Activated effector memory CD4-positive, alpha-beta T cell treated with anti-CD3 and anti-CD28 coated beads, Interleukin-2, amount 50 U/mL, for 16 hours (primary cell): ENCODE measurements at places on chromosomes 1 and 21.

DNA sequence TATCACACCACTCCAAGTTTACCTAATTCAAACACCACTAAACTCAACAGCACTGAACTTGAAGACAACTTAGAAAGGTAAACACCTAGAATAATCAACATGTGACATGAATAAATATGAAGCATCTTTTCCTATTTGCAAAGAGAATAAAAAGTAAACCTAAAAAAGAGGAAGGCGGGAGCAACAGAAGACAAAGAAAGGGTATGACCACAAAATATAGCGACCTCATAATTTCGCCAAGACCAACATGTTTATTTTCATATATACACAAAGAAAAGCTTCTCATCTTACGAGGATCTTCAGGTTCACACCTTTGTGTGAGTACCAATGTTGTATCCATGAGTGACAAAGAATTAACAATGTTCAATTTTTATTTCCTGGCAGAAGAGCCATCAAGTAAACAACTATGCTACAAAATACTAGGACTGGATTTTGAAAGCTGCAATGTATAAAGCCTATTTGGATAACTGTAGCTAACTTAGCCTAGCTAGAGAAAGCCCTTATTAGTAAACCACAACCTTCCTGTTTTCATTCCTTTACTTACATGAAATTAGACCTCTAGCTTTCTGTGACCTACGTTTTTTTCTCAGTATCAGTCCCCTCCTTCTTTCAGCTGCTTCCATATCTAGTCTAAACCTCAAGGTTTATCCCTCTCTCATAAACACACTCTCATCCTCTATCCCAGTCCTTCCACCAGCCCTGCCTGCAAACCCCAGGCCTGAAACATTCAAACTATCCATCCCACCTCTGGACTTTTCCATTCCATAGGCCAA is 21.3 kb upstream of the PHTF1 start:
- no peak for DNase-seq

- peak; percentile 39 for DNase-seq
Observed at GRCh38 chr1:201146626-201147390, 7.5 kb downstream of the TMEM9 start.

DNA sequence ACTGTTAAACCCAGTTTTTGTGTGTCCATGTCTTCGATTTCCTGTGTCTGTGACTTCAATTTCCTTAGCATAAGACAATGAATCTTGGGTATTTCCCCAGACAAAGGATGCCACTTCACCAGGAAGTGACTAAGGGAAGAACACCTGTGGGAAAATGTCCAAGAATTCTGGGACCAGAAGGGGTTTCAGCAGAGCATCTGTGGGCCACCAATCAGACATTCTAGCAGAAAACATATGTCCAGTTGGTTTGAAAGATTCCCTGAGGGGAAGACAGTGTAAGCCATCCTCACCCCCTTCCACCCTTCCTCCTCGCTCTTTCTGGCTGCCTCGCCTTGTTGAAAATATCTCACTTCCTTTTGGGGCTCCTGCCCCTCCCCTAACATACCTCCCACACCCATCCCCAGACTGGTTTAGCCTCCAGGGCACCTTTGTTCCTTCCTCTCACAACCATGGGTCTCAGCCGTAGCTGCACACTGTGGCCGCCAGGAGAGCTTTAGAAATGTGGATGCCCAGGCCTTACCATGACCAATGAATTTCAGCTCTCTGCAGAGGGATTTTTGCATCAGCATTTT is 25.5 kb upstream of the IFNAR1 start:
- peak; percentile 74 for DNase-seq

DNA sequence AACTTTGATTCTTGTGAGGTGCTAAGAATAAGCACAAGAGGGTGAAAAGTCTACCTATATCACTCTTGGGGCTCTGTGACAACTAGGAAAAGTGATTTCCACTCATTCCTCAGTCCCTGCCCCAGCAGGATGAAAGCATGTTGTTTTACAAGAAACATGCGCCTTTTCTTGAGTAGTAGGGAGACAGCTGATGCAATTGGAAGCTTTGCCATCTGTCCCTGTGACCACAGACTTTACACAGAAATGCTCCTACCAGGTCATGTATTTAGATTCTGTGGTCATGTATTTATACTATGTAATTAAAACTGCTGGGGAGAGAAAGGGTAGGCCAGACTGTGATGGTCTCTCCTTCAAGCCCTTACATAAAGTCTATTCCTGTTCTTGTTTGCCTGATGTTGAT is 445.5 kb downstream of the PTPRC start:
- DNase-seq: no peak

DNA sequence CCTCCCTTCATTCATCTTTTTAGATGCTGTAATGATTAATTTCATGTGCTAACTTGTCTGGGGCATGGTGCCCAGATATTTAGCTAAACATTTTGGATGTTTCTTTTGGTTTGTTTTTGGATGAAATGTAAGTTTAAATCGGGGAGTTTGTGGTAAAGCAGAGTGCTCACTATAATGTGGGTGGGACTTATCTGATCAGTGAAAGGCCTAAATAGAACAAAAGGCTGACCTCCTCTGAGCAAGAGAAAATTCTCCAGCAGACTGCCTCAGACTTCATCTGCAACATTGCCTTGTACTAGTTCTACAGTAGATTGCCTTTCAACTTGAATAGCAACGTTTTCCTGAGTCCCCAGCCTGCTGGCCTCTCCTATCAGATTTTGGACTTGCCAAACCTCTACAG is 183.6 kb downstream of the S1PR1 start:
- no peak for DNase-seq

GRCh38 chr1:241631674-241632073 is 8.5 kb downstream of the CHML start:
- DNase-seq: no peak

GRCh38 chr1:167465743-167466142 is 52.6 kb downstream of the CD247 start:
- DNase-seq: no peak

- no peak for DNase-seq
Observed at GRCh38 chr1:157968508-157968907, 24.9 kb upstream of the KIRREL1 start.

DNA sequence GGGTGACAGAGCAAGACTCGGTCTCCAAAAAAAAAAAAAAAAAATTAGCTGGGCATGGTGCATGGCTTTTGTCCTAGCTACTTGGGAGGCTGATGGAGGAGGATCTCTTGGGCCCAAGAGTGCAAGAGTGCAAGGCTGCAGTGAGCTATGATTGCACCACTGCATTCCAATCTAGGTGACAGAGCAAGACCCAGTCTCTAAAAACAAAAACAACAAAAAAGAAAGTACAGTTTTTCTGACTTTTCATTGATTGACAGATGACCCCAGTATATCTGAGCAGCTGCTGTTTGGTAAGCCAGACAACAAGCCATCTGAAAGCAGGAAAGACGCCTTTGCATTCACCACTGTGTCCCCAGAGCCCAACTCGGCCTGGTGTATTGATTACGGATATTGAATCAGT is 10.9 kb upstream of the DPT start:
- DNase-seq: no peak

DNA sequence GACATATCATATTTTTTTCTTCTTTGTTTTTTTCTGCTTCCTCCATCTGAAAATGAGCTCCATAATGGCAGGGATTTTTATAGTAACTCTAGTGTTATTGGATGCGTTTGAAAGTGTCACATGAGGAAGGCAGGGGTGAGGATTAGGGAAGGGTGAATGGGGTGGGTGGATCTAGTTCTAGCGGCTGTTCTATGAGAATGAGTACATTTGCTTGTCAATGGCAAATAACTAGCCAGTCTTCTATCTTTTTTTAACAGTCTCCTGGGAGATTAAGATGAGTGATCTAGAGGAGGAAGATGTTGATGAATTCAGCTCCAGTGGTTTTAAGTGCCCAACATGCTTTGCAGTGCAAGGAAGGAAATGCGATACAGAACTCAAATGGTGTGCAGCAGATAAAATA is 5.8 kb downstream of the OR14I1 start:
- no peak for DNase-seq

GRCh38 chr1:153607381-153607780 is 5.6 kb downstream of the S100A16 start:
- DNase-seq: no peak

GRCh38 chr1:147542569-147542897 is 1.2 kb downstream of the BCL9 start:
- no peak for DNase-seq

- no peak for DNase-seq
Observed at GRCh38 chr21:32710069-32710784, 17.6 kb downstream of the SYNJ1 start.

DNA sequence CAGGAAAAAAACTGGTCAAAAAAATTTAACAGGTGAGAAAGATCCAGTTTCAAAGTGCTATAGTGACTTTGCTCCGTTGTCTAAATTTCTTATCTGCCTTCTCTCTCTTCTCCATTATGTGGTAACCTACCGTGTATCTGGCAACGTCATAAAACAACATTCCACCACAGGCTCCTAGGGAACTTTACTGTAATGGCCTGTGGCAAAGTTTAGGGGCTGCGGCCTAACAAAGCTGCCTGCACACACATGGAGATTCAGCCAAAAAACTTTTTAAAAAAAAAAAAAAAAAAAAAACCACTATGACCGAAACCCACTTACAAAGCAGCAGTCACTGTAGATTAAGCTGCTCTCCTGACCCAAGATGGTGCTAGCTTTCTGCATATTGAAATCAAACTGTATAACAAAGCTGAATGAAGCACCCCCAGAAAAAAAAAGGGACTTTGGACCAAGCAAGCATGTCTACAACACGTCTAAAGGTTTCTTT is 202.6 kb downstream of the SLC45A1 start:
- DNase-seq: no peak
